ENCODE measurements at places on chromosomes 11 and 22. TPM values are rescaled to one million over a fixed set of nuclear protein-coding genes. Genes with fewer than 3 reads are reported as not detected.

SPI1 gene
- not detected for polyA plus RNA-seq

TMEM135 gene
- 15.0 TPM for polyA plus RNA-seq

NLRP10 gene
- 19.1 TPM for polyA plus RNA-seq

MUC6 gene
- not detected for polyA plus RNA-seq

PEX16 gene
- polyA plus RNA-seq: 25.1 TPM

EIF4ENIF1 gene
- polyA plus RNA-seq: 16.4 TPM

RASD2 gene
- 0.01 TPM for polyA plus RNA-seq

TMEM41B gene
- 53.6 TPM for polyA plus RNA-seq

HTATIP2 gene
- 45.1 TPM for polyA plus RNA-seq

PIWIL4 gene
- 0.37 TPM for polyA plus RNA-seq

OR6T1 gene
- not detected for polyA plus RNA-seq

DEUP1 gene
- 0.03 TPM for polyA plus RNA-seq

KCNJ11 gene
- not detected for polyA plus RNA-seq

SCUBE1 gene
- polyA plus RNA-seq: not detected

C22orf31 gene
- not detected for polyA plus RNA-seq

ACR gene
- not detected for polyA plus RNA-seq

MMP11 gene
- polyA plus RNA-seq: 0.20 TPM

EPS8L2 gene
- 81.4 TPM for polyA plus RNA-seq

KCNQ1 gene
- not detected for polyA plus RNA-seq

UCP3 gene
- 0.70 TPM for polyA plus RNA-seq

SLC25A45 gene
- polyA plus RNA-seq: 0.46 TPM

TOB2 gene
- polyA plus RNA-seq: 14.5 TPM

OR52E8 gene
- polyA plus RNA-seq: not detected

PHLDB1 gene
- 38.4 TPM for polyA plus RNA-seq

ENTHD1 gene
- polyA plus RNA-seq: not detected

RNF121 gene
- polyA plus RNA-seq: 44.0 TPM

CALCB gene
- polyA plus RNA-seq: not detected

OR5B12 gene
- not detected for polyA plus RNA-seq

OR4A16 gene
- not detected for polyA plus RNA-seq

SCGB1A1 gene
- not detected for polyA plus RNA-seq

MUC2 gene
- polyA plus RNA-seq: not detected

MS4A6E gene
- not detected for polyA plus RNA-seq

FRMD8 gene
- 25.0 TPM for polyA plus RNA-seq

SAMM50 gene
- polyA plus RNA-seq: 50.0 TPM

EIF3M gene
- 593 TPM for polyA plus RNA-seq

CHRM4 gene
- 0.06 TPM for polyA plus RNA-seq

HOATZ gene
- not detected for polyA plus RNA-seq

CELSR1 gene
- polyA plus RNA-seq: 23.2 TPM

IL17RA gene
- polyA plus RNA-seq: 12.1 TPM

OR10D3 gene
- not detected for polyA plus RNA-seq

HMGXB4 gene
- 22.6 TPM for polyA plus RNA-seq

ADAMTS8 gene
- not detected for polyA plus RNA-seq

FGF19 gene
- 0.08 TPM for polyA plus RNA-seq

C11orf58 gene
- polyA plus RNA-seq: 166 TPM

VPREB3 gene
- polyA plus RNA-seq: not detected

APOA1 gene
- not detected for polyA plus RNA-seq

LDLRAD3 gene
- 11.8 TPM for polyA plus RNA-seq

CRYAB gene
- 7.4 TPM for polyA plus RNA-seq

PLAAT2 gene
- polyA plus RNA-seq: 0.46 TPM

TSPAN4 gene
- polyA plus RNA-seq: 42.1 TPM

CLP1 gene
- polyA plus RNA-seq: 41.7 TPM

OR52I2 gene
- polyA plus RNA-seq: not detected
